A549 treated with ZK216348 at 1 μM for 4 hours (cell line): ENCODE measurements at places on chromosomes 1 and 21. TPM values are rescaled to one million over a fixed set of nuclear protein-coding genes. Genes with fewer than 3 reads are reported as not detected.

Gene HEYL
- 2.8 to 3.9 TPM (median 3.5 TPM) in 5 replicates for total RNA-seq

Gene KDM5B
- total RNA-seq = 13.2 to 19.7 TPM (median 16.2 TPM) in 5 replicates

Gene RIPPLY3
- total RNA-seq = 0.43 to 0.71 TPM (median 0.53 TPM) in 5 replicates

Gene LDLRAD1
- not detected in 5 replicates for total RNA-seq

Gene DNALI1
- total RNA-seq = 0.30 TPM in 1 of 5 replicates, not detected in the others

Gene HSF2BP
- 1.5 to 2.5 TPM (median 2.1 TPM) in 5 replicates for total RNA-seq

Gene PTPRU
- 4.9 to 7.9 TPM (median 7.8 TPM) in 5 replicates for total RNA-seq

Gene OR2T11
- total RNA-seq = not detected in 5 replicates
